ENCODE measurements at places on chromosomes 4 and X.

- DNase-seq = no peak
These were observed 72.1 kb downstream of the GPR101 start for GRCh38 chrX:136961594-136962135.

DNA sequence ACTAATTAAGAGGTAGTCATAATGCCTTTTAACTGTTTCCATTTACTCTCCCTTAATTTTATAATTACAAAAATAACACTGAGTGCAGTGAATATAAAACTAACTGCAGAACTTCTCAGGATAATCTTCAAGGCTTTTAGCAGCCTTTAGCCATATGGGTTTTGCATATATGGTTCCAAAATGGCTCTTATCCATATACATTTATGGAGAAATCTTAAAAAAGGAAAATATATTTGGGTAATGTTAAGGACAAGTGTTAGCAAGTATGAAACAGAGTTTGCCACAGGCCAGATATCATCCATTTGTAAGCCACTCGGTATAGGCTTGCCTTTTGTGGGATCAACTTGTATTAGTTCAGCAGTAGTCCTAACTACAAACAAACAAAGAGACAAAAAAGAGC is 423.4 kb downstream of the PDHA2 start:
- DNase-seq = no peak

DNA sequence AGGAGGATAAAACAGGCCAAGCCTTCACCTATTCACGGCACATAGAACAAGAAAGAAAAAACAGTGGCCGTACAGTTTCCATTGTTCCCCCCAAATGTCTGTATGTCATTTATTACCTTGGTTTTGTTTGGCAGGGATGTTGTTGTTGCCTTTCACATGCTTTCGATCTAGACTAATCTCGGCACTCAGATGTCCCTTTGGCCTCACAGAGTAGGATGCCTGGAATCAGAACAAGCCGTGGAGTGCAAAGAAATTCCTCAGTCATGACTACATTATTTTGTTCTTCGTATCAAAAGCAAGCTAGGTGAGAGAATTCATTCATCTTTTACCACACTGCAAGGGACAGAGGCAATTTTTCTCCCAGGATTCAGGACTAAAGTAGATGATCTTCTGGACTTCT is 106.9 kb downstream of the SMIM20 start:
- DNase-seq = no peak

GRCh38 chr4:106318511-106318910 is 2.2 kb downstream of the AIMP1 start:
- no peak for DNase-seq

GRCh38 chr4:112514647-112515197 is 1.3 kb downstream of the NEUROG2 start:
- DNase-seq = peak; percentile 42

DNA sequence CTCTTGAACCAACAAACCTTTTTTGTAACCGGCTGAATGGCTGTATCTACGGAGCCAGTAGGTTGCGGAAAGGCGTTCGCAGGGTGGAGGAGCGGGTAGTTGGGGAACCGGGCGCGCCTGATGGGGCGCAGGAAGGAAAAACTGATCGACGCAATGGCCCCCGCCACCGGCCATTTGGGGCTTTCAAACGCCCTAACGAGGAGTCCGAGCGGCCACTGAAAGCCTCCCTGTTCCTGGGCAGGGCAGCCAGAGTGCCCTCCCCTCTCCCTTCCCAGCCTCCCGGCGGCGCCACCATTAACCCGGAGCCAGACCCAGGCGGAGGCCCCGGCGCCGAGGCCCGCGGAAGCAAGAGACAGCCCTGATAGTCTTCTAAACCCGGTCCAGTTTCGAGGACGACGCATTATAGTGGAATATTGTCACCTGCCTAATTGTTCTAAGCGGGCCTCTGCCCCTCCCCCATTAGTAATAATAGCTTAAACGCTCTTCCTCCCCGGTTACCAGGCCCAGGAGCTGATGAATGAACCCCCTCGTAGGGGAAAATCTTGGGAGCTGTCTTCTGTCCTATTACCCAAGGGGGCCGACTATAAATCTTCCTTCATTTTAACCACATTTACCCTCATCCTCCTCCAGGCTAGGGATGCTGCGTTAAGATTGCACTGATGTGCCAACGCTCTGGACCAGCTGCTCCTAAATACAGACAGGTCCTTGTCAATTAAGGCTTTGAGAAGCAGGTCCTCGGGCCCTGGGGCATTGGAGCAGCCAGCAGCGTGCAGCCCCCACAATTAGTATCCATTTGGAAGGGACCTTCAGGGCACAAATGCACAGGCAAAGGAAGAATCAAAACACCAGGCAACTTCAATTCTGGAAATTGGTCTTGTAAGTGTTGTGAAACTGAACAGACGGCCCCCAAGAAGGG is 61.6 kb upstream of the TMEM33 start:
- no peak for DNase-seq

- DNase-seq = no peak
These were observed 285.6 kb downstream of the SHOX start for GRCh38 chrX:916230-916599.

GRCh38 chr4:20326977-20327376 is 75.3 kb downstream of the SLIT2 start:
- no peak for DNase-seq

DNA sequence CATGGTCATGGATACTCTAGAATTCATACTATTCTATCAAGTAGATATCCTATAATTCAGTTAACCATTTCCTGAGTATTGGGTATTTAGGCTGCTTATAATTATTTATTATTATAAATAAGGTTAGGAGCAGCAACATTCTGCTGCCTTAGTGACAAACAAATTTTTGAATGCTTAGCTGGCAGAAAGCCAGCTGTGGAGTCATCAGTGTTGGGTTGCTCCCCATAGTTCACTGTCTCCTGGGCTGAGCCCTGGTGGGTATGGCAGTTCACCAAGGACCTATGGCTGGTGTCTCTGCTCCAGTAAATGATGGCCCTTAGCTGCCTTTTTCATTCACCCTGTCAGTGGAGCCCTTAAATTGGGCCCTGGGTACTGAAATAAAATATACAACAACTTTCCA is 61.8 kb downstream of the SMARCA5 start:
- no peak for DNase-seq

DNA sequence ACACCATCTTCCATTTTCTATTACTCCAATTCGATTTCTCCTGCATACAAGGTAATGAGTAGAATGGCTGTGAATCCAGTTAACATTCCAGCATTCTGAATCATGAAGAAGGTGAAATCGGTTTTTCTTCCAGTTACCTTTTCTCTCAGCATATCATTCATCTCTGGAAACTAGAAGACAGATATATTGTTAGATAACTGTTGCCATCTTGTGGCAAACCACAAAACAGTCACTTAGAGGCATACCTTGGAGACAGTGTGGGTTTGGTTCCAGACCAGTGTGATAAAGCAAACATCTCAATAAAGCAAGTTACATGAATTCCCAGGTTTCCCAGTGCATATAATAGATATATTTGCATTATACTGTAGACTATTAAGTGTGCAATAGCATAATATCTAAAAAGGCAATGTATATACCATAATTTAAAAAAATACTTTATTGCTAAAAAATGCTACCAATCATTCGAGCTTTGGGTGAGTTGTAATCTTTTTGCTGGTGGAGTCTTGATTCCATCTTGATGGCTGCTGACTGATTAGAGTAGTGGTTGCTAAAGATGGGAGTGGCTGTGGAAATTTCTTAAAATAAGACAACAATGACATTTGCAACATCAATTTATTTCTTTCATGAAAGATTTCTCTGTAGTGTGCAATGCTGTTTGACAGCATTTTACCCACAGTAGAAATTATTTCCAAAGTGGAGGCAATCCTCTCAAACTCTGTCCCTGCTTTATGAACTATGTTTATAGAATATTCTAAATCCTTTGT is 82.1 kb downstream of the SLC39A8 start:
- DNase-seq = peak; percentile 45

DNA sequence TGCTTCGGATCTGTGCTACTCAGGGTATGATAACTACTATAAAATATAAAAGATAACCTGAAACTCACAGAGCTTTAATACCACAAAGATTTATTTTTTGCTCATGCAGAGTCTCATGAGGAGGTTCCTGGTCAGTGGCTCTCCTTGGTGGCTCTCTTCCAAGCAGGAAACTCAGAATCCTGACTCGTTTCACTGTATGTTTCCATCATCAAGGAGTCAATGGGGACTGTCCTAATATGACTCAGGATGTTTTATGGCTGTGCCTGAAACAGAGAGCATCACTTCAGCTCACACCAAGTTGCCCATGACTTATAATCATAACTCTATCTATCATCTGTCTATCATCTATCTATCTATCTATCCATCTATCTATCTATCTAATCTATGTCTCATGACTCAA is 620.8 kb upstream of the NR3C2 start:
- DNase-seq = no peak

DNA sequence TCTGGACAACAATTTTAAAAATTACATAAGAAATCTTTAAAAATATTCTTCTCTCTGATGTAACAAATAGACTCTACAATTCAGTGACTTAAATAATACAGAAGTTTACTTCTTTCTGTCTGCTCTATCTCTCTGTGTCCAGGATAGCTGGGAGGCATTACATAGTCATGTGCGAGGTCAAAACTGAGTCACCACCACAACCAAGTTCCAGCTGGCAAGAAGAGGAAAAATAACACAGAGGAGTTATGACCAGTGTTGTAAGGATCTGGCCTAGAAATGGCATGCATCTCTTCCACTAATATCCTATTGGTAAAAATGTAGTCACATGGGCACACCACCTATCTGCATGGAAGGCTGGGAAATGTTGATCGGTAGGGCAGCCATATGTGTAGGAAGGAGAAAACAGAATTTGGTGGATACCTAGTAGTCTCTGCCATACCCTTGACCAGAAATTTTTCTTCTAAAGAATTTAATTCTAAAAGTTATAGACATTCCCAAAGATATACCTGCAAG is 39.4 kb upstream of the WDFY3 start:
- no peak for DNase-seq

GRCh38 chr4:6391852-6392188 is 80.6 kb downstream of the PPP2R2C start:
- no peak for DNase-seq

GRCh38 chrX:70139736-70140135 is 6.5 kb downstream of the IGBP1 start:
- DNase-seq = no peak

DNA sequence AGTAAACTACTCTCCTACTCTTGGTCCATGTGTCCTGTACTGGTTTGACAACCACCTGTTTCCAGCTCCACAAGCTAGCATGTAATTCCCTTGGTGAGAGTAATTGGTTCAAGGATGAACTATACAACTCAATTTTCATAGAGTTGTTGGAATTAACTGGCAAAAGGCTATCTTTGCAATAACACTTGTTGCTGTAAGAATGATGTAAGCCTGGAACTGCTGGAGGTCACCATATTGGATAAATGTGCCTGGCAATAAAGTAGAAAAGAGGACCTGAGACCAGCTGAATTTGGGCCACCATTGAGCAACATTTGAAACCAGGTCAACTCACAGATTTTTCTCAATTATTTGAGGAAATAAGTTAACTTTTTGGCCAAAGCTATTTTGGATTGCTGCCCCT is 175.5 kb downstream of the CAMK2D start:
- DNase-seq = no peak

- no peak for DNase-seq
These were observed 52.0 kb upstream of the ACSL4 start for GRCh38 chrX:109785053-109785452.

- DNase-seq = no peak
These were observed 105.8 kb upstream of the DCAF12L1 start for GRCh38 chrX:126658447-126658846.

DNA sequence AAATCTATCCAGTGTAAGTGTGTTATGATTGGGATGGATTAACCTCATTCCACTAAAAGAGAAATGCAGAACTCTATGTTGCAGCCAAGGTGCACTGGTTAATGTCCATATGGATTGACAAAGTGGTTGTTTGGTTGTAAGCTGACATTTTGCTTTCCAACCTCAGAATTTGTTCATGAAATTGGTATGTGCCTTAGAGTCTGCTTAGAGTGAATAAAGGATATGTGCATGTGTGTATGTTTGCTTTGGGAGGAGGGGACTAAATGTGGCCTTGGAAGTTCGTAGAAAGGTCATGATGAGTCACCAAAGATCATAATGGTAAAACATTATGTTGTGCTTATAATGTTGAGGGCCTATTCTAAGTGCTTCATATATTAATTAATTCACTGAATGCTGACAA is 44.1 kb upstream of the MBNL3 start:
- DNase-seq = no peak

GRCh38 chr4:66340286-66340893 is 670.1 kb upstream of the EPHA5 start:
- DNase-seq = no peak

DNA sequence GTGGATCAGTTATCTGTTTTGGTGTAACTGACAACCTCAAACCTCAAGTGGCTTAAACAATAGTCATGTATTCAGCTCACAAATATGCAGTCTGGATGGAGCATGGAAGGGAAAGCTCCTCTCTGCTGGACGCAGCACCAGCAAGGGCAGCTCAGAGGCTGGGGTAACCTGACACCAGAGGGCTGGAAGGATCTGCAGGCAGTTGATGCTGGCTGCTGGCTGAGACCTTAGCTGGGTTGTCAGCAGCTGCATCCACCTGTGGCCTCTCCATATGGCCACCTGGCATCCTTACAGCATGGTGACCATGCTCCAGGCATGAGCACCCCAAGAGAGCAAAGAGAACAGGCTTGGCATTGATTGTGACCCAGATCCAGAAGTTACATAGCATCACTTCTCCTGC is 46.7 kb downstream of the ENPP6 start:
- no peak for DNase-seq

- DNase-seq = no peak
These were observed 36.4 kb downstream of the PCDH7 start for GRCh38 chr4:30756553-30756952.

DNA sequence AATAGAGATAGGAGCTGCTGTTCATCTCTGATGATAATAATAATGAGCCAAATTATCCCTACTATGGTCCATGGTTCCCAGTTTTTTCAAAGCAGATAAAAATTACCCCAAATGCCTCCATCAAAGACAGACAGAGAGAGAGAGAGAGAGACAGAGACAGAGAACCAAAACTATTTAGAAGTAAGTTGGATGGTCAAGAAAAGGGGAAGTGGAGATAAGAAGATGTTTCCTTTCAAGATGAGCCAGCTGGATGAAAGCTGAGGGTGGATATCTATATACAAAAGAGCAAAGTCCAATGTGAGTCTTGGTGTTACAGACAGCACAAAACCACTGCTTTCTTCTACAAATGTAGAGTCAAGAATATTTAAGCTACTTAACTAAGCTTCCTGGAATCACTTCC is 173.9 kb downstream of the GRIA3 start:
- no peak for DNase-seq

- DNase-seq = no peak
These were observed 74.8 kb downstream of the IL15 start for GRCh38 chr4:141711211-141711610.
